ENCODE measurements at places on chromosomes 1 and 21. TPM values are rescaled to one million over a fixed set of nuclear protein-coding genes. Genes with fewer than 3 reads are reported as not detected.

Gene ALG14
- total RNA-seq = 1.8 TPM

- no peaks in the 10 kb centered on the region for H3K36me3 ChIP-seq
- H3K4me3 ChIP-seq = peak overlapping the region; percentile 60
- H3K27me3 ChIP-seq = peaks cover 54% of the 10 kb centered on the region
- H3K4me1 ChIP-seq = peaks cover 32% of the 10 kb centered on the region
- DNase-seq = peak; percentile 82
- H3K27ac ChIP-seq = no peak overlapping the region
Observed at GRCh38 chr1:31705080-31705866, 1.5 kb upstream of the COL16A1 start.

DNA sequence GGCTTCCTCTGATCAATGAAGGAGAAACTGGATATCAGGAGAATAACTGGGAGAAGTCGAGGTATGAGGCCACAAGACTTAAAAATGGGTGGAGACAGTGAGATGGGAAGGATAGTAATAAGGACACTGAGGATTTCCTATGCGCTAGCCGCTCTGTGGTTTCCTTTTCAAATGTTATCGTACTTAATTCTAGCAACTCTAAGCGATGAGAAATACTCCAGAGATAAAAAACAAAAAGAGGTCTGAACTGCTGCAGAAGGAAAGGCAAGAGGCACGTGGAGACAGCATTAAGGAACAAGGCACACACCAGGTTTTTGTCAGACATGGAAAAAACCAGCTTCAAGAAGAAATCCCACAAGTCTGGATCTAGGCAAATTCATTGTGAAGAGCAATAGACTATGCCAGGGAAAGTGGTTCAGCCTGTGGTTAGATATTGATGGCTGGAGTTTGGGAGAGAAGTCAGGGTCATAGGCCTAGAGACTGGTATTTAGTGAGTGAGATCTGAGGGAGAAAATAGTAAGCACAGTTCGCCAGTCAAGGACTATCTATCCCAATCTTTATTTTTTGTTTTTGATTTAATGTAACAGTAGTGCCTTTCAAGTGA lies 5.3 kb downstream of the CLCA2 start:
- no peaks in the 10 kb centered on the region for H3K4me1 ChIP-seq
- peaks cover 15% of the 10 kb centered on the region for H3K27me3 ChIP-seq
- H3K36me3 ChIP-seq = no peaks in the 10 kb centered on the region
- no peak overlapping the region for H3K27ac ChIP-seq
- DNase-seq = no peak
- H3K4me3 ChIP-seq = no peak overlapping the region

Gene SHISAL2A
- total RNA-seq = 27.9 TPM

DNA sequence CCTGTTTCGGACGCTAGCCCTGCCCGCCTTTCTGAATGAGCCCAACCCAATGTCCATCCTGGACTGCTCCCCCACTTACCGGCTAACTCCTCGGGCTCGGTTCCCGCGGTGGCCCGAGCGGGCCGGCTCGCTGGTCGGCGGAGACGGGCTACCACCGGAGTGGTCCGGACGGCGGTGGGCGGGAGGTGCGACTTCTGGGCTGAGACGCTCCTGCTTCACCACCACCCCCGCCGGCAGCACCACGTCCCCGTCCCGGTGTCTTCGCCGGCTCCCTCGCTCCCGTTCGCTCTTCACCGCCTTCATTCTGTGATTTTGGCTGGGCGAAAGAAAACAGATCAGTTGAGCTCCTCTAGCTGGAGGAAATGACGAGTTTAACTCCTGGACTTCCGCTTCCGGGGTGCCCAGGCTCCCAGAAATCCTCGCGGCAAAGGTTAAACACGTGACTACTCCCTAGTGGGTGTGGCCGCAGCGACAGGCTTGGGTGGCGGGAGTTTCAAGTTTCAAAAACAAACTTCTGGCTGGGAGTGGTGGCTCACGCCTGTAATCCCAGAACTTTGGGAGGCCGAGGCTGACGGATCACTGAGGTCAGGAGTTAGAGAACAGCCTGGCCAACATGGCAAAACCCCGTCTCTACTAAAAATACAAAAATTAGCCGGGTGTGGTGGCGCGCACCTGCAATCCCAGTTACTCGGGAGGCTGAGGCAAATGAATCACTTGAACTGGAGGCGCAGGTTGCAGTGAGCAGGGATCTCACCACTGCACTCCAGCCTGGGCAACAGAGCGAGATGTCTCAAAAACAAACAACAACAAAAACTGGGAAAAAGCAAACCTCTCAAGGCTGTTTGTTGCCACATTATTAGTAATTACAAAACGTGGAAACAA lies at the start of gene SNIP1:
Gene SNIP1, minus strand, starts transcription at position 367 of the 882 bp plus-strand sequence. Its CDS starts 64 bp downstream, at position 303.
- no peaks in the 10 kb centered on the region for H3K27me3 ChIP-seq
- H3K4me3 ChIP-seq = peak within 1 kb of the TSS; percentile 99
- H3K27ac ChIP-seq = peak within 1 kb of the TSS; percentile 100
- DNase-seq = peak; percentile 86
- H3K4me1 ChIP-seq = peaks cover 29% of the 10 kb centered on the region

DNA sequence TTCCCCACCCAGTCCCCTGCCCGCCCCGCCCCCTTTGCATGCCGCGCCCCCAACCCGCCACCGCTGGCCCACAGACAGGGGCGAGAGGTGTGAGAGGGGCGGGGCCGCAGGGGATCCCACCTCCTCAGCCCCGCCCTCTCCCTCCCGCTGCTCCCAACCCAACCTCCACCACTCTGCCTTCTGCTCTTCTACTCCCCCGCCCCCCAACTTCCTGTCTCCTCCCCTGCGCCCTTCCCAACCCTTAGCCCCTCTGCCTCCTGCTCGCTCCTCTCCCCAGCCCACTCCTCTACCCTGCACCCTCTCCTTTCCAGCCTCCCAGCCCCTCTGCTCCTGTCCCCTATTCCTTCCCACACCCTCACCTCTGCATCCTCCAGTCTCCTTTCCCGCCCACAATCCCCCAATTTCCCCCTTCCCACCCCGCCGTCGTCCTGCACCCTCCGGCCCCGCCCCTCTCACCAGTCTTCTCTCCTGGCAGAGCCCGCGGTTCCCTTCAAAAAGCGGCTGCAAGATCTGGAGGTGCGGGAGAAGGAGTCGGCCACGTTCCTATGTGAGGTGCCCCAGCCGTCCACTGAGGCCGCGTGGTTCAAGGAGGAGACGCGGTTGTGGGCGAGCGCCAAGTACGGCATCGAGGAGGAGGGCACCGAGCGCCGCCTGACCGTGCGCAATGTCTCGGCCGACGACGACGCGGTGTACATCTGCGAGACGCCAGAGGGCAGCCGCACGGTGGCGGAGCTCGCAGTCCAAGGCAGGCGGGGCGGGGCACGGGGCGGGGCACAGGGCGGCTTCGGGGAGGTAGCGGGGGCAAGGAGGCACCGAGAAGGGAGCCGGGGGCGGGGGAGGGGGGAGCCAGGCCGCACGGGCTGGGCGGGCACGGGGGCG lies 5.4 kb downstream of the OBSCN start:
- H3K27ac ChIP-seq = peak overlapping the region; percentile 85
- H3K4me3 ChIP-seq = peak overlapping the region; percentile 92
- H3K4me1 ChIP-seq = peaks cover 7% of the 10 kb centered on the region
- peaks cover 3% of the 10 kb centered on the region for H3K36me3 ChIP-seq
- peak; percentile 90 for DNase-seq

Gene CLDN8
- total RNA-seq = not detected

Gene MATN1
- not detected for total RNA-seq

Gene U2AF1
- total RNA-seq = 19.2 TPM

DNA sequence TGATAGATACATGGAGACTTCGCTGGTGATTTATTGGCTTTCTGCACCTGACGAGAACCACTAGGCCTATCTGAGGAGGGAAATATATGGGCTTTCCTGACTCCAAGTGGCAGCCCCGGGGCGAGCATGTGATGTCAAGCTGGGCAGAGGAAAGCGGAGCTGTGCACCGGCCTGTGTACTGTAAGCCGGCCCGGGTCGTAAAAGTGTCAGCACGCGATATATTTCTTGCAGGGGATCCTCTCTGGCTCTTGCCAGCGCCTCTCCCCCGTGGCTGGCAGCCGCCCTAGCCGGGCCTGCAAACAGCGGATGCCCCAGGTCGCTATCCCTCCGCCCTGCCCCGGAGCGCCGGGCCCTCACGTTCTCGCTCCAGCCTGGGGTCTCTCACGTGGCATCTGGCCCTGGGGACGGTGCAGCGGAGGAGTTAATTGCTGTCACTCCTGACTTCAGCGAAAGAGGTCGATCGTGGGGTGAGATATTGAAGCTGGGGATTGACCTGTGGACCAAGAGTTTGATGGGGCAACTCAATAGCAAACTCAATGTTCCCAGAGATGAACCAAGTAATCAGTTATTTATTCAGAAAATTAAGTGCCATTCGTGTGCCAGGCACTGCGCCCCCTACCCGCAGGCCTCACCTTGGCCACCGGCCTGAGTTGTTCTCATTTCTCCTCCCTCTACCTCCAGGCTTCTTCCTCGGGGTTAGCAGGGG lies 41.0 kb upstream of the HAO2 start:
- H3K27me3 ChIP-seq = peaks cover 3% of the 10 kb centered on the region
- H3K4me1 ChIP-seq = peaks cover 22% of the 10 kb centered on the region
- peak overlapping the region; percentile 80 for H3K4me3 ChIP-seq
- H3K36me3 ChIP-seq = no peaks in the 10 kb centered on the region
- H3K27ac ChIP-seq = no peak overlapping the region
- peak; percentile 47 for DNase-seq

Gene PSRC1
- total RNA-seq = 27.9 TPM

GRCh38 chr21:32884062-32884461 lies 112.5 kb upstream of the PAXBP1 start:
- H3K27me3 ChIP-seq = peaks cover 5% of the 10 kb centered on the region
- no peak overlapping the region for H3K27ac ChIP-seq
- DNase-seq = no peak
- H3K4me1 ChIP-seq = peaks cover 8% of the 10 kb centered on the region
- no peaks in the 10 kb centered on the region for H3K36me3 ChIP-seq

GRCh38 chr1:30864681-30865080 lies 43.9 kb downstream of the SDC3 start:
- H3K27ac ChIP-seq = no peak overlapping the region
- H3K36me3 ChIP-seq = no peaks in the 10 kb centered on the region
- H3K4me3 ChIP-seq = no peak overlapping the region
- H3K4me1 ChIP-seq = no peaks in the 10 kb centered on the region

- H3K27ac ChIP-seq = no peak overlapping the region
- no peaks in the 10 kb centered on the region for H3K27me3 ChIP-seq
- H3K36me3 ChIP-seq = peaks cover 42% of the 10 kb centered on the region
- H3K4me1 ChIP-seq = peaks cover 13% of the 10 kb centered on the region
- no peak for DNase-seq
Observed at GRCh38 chr1:223774134-223774814, 61.9 kb downstream of the CAPN2 start.

Gene SUSD4
- 0.17 TPM for total RNA-seq

Gene TMEM82
- not detected for total RNA-seq

GRCh38 chr1:189513091-189513490 lies 964.6 kb downstream of the BRINP3 start:
- H3K27ac ChIP-seq = no peak overlapping the region
- H3K4me3 ChIP-seq = no peak overlapping the region
- H3K4me1 ChIP-seq = no peaks in the 10 kb centered on the region
- H3K27me3 ChIP-seq = no peaks in the 10 kb centered on the region

Gene CFAP57
- total RNA-seq = not detected

Gene IL19
- not detected for total RNA-seq

Gene NUDT4B
- total RNA-seq = not detected

Gene ERICH3
- total RNA-seq = not detected

Gene SYT2
- not detected for total RNA-seq

- peaks cover 43% of the 10 kb centered on the region for H3K36me3 ChIP-seq
- H3K27me3 ChIP-seq = no peaks in the 10 kb centered on the region
- DNase-seq = no peak
Observed at GRCh38 chr1:160741092-160741501, 2.0 kb downstream of the SLAMF7 start.

GRCh38 chr1:218468711-218469110 lies 123.6 kb downstream of the TGFB2 start:
- no peak overlapping the region for H3K27ac ChIP-seq
- H3K4me3 ChIP-seq = no peak overlapping the region
- H3K4me1 ChIP-seq = peaks cover 6% of the 10 kb centered on the region
- H3K27me3 ChIP-seq = no peaks in the 10 kb centered on the region
- no peaks in the 10 kb centered on the region for H3K36me3 ChIP-seq

Gene IGSF9
- not detected for total RNA-seq

Gene LCE3E
- not detected for total RNA-seq

GRCh38 chr1:87111659-87112371 lies 197.4 kb downstream of the HS2ST1 start:
- no peak overlapping the region for H3K4me3 ChIP-seq
- no peaks in the 10 kb centered on the region for H3K4me1 ChIP-seq
- no peaks in the 10 kb centered on the region for H3K27me3 ChIP-seq
- H3K36me3 ChIP-seq = no peaks in the 10 kb centered on the region
- no peak overlapping the region for H3K27ac ChIP-seq
- no peak for DNase-seq

DNA sequence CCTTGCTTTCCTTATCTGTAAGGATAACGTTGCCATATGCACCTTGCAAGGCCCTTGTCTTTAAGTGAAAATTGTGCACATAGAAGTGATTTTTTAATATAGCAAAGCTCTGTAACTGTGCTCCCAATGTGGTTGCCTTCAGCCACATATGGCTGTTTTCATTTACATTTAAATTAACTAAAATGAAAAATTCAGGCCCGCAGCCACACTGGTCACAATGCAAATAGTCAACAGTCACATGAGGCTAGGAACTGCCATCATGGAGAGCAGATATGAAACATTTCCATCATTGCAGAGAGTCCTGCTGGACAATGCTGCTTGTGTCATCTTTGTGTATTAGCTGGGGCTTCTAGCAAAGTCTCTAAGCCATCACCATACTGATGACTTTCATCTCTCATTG lies 83.4 kb downstream of the PGBD5 start:
- H3K4me3 ChIP-seq = no peak overlapping the region
- no peaks in the 10 kb centered on the region for H3K36me3 ChIP-seq
- no peak overlapping the region for H3K27ac ChIP-seq
- H3K27me3 ChIP-seq = peaks cover 11% of the 10 kb centered on the region

DNA sequence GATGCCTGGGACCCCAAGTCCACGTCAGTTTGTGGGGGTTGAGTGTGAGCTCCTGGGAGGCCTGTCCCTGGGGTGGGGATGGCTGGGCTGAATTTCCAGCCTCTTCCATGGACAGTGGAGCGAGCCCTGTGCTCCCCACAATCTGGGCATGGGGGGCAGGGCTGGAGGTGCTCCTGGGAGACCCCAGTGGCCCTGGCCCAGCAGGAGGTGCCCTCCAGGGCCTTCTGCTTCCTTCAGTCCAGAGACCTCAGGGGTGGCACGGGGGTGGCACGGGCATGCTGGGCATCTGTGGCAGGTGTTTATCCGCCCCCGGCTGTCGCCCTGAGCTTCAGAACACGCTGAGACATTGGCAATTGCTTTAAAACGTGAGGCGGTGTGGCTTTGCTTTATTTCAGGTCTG lies 40.9 kb downstream of the MORN1 start:
- H3K27me3 ChIP-seq = no peaks in the 10 kb centered on the region
- H3K27ac ChIP-seq = no peak overlapping the region
- H3K4me1 ChIP-seq = no peaks in the 10 kb centered on the region
- DNase-seq = no peak

Gene RTCA
- 48.1 TPM for total RNA-seq

Gene DRAXIN
- total RNA-seq = 4.1 TPM
